ENCODE measurements at places on chromosomes 1 and 21.

DNA sequence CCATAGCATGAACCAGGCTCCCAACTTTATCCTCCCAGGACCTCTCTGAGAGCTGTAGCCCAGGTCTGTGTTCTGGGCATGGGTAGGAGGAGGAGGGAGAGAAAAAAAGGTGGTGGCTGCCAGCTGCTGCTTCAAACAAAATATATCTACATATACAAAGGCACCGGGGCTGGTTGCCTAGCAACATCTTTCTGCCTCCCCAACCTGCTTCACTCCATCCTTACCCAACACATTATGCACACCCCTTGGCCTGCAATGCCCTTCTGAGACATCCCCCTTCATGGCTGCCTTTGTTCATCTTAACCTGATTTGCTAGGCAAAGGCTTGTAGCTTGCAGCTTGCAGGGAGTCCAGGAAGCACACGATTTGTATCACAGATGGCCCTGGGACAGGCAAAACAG lies 27.2 kb upstream of the ATP1A1 start:
- no peak for DNase-seq

DNA sequence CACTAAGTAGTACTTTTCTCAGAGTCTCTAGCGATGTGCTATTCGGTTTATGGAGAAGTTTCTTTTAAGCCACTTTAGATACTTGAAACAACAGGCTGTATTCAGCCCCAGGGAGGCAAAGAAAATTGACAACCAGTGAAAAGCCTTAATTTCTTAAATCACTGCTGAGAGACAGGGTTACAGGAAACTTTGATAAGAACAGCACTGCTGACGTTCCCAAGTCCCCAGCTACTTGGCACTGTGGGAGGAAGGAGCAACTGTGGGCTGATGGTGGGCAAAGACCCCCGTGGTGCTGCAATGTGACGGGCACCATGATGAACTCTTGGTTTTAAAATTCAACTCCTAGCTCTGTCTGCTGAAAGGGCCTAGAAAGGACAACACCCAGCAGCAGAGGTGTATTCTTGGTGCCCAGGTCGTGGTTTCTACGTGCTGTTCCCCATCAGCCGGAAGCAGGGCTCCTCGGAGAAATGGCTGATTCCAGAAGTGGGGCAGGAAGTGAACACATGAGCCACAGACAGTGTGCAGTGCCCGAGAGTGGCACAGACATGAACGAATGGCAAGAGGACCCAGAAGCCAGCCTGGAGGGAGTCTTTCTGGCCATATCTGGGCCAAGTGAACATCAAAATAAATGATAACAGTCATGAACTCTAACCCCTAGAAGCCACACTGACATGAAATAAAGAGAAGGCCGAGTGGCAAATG lies 5.3 kb downstream of the PTTG1IP start:
- no peak for DNase-seq

- DNase-seq = no peak
Observed at GRCh38 chr1:211548321-211549091, 30.5 kb downstream of the SLC30A1 start.

GRCh38 chr1:201737352-201738060 lies 91.5 kb upstream of the IPO9 start:
- DNase-seq = peak; percentile 84

GRCh38 chr21:43188181-43188580 lies 19.4 kb downstream of the CRYAA start:
- DNase-seq = no peak

GRCh38 chr21:44013380-44014088 lies 1.4 kb downstream of the TRAPPC10 start:
- DNase-seq = no peak

DNA sequence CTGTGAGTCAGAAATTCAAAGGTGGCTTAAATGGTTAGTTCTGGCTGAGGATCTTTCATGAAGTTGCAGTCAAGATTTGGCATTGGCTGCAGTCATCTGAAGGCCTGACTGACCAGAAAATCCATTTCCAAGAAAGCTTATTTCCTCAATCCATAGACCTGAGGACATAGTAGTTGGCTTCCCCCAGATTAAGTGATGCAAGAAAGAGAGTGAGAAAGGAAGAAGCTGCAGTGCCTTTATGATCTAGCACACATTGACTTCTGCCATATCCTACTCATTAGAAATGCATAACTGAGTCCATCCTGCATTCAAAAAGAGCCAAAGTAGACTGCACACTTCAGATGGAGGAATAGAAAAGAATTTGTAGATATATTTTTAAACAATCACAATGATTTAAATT lies 222.6 kb downstream of the COL24A1 start:
- DNase-seq = peak; percentile 82

- DNase-seq = no peak
Observed at GRCh38 chr1:156582388-156583017, 3.0 kb downstream of the TTC24 start.

- DNase-seq = peak; percentile 25
Observed at GRCh38 chr1:34162852-34163766, 1.9 kb downstream of the CSMD2 start.

DNA sequence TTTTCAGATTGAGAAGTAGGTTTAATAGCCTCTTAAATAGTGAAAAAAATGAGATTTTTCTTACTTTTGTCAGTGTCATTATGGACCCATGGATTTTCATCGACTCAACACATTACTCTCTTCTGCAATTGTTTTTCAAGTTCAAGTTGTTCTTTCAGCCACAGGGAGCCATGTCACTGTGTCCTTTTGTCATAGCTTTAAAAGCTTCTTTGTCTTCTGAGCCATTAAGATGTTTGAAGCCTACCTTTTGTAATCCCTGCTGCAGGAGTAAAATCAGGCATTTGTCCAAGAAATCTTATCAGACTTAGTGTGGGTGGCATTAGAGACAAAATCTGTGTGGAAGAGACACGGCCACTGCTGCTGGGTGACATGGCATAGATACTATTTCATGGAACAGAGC lies 92.8 kb upstream of the ZP4 start:
- no peak for DNase-seq

DNA sequence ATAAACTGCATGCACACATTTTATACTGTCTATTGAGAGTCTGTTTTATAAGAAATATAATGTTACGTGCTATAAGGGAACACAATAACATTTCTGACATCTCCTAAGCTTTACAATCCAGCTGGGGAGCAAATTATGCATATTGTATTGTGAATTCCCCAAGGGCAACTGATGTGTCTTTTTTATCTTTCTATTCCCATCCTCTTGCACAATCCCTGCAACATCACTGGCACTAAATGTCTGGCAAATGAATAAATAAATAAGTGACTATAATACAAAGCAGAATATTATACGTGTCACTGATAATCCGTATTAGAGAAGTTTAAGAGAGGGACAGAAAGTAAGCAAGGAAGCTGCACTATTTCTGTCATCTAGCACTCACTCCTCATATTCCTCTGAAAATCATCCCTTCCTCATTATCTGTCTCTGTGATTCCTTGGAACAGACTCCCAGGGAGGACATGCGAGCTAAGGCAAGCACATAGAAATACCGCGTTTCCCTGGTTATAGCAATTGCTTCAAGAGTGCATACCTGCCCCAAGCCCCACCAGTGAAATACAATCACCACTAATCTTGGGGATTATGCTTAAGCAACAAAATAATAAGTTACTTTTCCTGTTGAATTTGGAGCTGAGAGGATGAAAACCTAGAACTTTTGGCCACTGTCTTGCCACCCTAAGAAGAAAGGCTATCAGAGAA lies 205.4 kb downstream of the SMYD3 start:
- no peak for DNase-seq

DNA sequence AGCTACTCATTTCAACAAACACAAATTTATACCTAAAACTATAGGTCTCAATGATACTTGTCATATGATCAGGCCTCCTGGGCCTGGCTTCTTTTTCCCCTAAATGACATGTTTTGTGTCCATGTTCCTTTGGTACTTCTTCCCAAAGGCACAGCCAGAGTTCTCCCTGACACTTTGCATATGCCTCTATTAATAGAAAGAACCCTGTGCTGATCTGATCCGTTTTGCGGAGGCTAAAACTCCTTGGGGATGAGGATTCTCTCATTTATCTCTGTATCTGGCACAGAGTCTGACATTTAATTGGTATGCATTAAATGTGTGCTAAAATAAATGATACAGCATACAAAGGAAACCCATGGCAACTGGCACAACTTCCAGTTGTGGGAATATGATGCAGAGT lies 11.5 kb downstream of the ATPAF1 start:
- no peak for DNase-seq

DNA sequence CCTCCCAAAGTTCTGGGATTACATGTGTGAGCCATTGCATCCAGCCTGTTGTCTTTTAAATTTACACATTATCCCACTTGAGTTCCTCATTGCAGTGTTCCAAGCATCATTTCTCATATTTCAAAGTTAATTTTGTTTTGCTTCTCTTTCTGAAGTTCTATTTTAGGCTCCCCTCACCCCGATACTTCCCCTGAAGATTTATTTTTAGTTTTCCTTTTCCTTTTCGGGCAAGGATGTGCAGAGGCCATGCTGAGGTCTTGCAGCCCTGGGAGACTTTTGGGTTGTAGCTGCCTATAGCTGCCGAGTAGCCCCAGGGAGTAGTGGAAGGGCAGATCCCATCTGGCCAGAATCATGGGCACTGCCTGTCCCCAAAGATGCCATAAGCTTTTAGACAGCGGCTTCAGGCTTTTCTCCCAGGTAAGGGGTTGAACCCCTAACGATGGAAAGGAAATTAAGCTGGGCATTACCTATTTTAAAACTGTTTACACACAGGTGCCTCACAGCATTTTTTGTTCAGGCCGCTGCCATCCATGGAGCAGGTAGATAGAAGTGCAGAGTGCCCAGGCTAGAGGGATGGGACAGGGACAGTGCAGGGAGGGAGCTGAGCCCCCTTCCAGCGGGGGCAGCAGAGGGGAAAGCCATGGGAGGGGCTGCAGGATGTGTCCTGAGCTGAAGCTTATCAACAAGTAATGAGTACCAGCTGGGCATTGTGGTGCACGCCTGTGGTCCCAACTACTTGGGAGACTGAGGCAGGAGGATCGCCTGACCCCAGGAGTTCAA lies 15.9 kb downstream of the PSEN2 start:
- no peak for DNase-seq

Data from lung (tissue), 17 donors.